ENCODE measurements at places on chromosomes 13 and 19.

DNA sequence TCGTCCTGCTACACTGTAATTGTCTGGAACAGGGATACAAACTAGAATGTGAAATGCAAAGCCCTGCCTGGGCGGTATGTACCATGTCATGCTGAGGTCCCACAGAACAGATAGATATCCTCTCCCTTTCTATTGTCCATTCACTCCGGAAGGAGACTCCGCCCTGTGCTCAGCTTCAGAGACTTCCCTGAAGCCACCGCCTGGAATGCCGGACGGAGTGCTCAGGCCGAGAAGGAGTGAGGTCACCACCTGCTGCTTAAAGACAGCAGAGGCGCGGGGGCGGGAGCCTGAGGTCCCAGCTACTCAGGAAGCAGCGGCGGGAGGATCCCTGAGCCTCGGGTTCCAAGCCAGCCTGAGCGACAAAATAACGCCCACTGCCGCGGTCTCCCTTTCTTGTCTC is 890 bp upstream of the ZNF611 start:
- no peak for DNase-seq

DNA sequence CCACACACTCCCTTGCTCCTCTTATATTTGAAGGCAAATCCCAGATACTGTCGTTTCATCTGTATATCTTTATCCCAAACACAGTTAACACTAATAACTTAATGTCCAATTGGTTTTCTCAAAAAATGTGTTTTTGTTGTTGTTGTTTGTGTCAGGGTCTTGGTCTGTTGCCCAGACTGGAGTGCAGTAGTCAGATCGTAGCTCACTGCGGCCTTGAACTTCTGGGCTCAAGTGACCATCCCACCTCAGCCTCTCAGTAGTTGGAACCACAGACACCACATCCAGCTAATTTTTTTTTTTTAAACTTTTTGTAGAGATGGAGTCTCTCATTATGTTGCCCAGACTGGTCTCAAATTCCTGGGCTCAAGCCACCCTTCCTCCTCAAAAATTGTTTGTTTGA is 137.7 kb downstream of the PDS5B start:
- no peak for DNase-seq

DNA sequence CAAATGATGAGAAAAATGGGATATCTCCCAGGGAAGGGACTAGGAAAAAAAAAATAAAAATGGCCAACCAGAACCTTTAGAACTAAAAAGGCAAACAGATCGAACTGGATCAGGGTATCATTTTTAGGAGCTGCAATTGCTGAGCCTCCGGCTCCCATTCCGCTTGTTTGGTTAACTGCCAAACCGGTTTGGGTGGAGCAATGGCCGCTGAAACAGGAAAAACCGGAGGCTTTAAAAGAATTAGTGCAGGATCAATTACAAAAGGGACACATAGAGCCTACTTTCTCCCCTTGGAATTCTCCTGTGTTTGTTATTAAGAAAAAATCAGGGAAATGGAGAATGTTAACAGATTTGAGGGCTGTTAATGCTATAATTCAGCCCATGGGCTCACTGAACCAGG is 12.7 kb upstream of the ZNF443 start:
- no peak for DNase-seq

- peak; percentile 25 for DNase-seq
Observed at GRCh38 chr19:43316591-43317319, 36.7 kb upstream of the CD177 start.

DNA sequence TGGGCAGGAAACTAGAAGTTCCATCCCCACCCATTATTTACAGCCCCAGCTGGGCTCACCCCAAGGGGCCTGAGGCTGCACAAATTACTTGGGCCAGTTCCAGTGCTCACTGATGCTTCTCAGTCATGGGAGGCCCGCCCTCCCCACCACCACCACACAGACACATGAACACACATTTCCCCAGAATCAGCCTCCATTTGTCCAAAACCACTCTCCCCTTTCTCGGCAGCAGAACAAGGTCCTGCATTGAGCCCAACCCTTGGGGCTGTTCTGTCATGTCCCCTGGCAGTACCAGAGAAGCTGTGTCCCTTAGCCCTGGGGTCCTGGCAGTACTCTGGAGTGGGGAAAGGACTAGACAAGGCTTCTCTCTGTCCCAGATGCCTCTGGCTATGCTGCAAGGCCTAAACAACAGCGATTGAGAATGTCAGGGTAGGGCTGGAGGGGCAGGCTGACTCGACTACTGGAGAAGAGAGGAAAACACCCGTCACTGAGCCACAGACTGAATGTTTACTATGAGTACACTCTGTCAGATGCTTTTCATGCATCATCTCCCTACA is 21.8 kb downstream of the SAMD4B start:
- DNase-seq: no peak

DNA sequence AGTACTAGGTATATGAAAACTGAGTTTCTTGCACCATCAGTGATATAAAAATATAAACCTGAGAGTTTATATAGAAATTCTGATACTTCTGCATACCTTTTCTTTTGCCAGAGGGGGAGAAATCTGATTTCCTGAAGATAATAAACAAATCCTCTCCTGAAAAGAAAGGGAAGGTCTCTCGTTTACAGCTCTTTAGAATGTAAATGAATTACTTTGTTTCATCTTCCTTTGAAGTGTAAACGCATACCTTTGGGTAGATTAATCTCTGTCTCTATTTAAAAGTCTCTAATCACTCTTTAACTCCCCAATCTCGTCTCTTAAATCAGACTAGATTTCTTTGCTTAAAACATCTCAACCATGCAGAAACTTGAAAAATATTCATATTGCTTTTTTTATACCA is 1092.9 kb downstream of the SLITRK5 start:
- no peak for DNase-seq

- no peak for DNase-seq
Observed at GRCh38 chr19:2261438-2262172, 5.4 kb upstream of the JSRP1 start.

DNA sequence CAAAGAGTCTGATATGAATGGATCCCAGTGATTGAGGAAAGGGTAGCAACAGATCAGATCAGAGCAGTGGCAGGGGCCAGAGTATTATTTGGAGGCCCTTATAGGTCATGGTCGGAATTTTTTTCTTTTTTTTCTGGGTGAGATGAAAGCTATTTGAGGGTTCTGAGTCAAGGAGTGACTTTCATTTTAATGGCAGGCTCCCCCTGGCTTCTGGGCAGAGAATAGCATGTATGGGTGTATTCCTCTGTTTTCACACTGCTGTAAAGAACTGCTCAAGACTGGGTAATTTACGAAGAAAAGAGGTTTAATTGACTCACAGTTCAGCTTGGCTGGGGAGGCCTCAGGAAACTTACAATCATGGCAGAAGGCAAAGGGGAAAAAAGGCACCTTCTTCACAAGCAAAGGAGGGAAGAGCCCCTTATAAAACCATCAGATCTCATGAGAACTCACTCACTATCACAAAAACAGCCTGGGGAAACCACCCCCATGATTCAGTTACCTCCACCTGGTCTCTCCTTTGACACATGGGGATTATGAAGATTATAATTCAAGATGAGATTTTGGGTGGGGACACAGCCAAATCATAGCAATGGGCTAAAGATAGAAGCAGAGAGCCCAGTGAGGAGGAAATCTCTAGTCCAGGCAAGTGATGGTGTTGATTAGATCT is 3.0 kb upstream of the SLC6A16 start:
- no peak for DNase-seq
